Left ventricle myocardium inferior (tissue), 1 donor: ENCODE measurements at places on chromosomes 5 and 9.

DNA sequence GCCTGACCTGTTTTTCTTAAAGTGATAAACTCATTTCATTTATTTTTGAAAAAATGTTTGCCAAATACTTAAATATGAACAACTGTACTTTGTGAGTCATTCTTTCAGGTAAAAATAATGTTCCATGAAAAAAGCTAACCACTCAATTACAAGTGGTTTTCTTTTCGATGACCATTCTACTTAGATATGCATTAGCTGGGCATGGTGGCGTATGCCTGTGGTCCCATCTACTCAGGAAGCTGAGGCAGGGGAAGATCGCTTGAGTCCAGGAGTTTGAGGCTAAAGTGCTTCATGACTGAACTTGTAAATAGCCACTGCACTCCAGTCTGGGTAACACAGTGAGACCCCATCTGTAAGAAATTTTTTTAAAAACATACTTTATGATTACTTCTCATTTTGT lies 4.0 kb upstream of the WDR70 start:
- no peak for DNase-seq

DNA sequence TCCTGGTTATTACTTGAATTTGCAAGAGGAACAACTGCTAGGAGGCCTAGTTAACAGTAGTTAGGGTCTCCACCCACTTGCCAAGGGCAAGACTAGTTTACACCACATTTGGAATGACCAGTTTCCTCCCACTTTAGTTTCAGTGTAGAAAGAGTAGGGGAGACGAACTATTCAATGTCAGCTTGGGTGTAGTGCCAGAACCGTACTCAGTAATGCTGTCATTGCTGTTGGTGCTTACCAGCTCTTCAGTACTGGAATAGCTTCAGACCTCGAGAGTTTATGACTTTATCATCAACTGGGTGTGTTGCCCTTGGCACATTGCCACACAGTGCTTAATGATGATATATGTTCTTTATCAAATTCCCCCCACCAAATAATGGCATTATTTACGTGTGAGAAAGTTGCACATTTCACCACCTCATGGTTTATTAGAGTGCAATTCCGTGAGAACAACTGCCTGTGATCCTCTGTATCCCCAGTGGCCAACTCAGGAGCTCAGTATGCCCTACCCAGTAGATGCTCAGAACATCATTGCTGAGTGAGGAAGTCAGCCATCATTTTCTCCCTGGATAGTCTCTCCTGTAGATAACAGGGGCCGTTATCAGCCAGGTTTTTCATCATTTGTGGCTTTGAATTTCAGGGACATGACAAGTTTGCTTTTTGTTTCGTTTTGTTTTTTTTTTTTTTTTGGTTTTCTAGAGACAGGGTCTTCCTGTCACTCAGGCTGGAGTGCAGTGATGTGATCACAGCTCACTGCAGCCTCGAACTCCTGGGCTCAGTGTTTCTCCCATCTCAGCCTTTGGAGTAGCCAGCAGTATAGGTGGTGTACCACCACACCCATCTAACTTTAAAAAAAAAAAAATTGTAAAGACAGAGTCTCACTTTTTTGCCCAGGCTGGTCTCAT lies 67.3 kb downstream of the DOCK8 start:
- DNase-seq = no peak

- no peak for DNase-seq
Measured at GRCh38 chr5:53971131-53971530, 339.2 kb downstream of the ARL15 start.

GRCh38 chr5:1565737-1566734 lies 42.3 kb upstream of the LPCAT1 start:
- DNase-seq = no peak

- DNase-seq = no peak
Measured at GRCh38 chr9:134955156-134955555, 37.4 kb upstream of the FCN1 start.

- DNase-seq = no peak
Measured at GRCh38 chr9:123322273-123323195, 33.5 kb upstream of the CRB2 start.

DNA sequence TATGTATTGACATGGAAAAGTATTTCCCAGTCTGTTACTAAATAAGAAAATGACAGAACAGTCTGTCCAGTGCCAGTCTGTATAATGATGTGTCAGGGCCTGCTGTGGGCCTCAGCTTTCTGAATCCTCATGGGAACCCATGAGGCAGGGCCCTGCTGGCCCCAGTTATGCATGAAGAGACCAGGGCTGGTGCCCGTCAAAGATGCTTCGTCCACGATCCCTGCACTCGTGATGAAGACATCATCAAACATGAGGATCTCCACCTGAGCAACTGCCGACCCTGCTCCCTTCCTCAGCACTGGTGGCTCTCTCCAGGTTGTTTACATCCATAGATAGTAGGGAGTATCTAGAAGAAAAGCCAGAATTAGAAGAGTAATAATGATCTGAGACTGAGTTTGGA lies 52.5 kb downstream of the ICE1 start:
- DNase-seq = no peak

DNA sequence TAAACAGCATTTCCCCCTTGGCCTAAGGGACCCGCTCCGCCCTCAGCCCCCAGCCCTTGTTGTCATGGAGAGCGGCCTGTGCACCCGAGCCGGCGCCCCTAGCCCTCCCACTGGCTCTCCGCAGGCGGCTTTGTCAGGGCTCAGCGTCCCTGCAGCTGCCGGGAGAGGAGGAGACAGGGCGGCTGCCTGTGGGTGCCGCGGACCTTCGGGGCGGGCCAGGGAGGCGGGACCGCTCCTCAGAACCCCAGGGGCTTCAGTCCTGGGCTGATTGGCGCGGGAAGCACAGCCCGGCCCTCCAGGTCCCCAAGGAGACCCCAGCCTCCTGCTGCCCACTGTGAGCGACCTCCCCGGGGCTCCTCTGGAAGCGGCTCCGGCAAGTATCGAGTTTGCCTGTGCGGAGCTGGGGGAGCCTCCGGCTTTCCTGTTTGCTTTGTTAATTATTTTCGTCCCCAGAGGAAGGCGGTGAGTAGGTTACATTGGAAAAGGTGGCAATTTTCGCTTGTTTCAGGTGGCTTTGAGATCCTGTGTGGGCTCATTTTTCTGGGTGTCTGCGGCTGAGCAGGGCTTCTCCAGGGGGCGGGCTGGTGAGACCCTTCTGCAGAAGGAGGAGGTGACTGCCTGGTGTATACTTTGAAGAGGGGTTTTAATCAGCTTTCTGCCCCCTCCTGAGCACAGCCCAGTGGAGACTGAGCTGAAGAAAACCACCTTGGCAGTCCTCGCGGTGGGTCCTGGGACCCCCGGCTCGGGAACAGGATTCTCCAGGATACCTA lies at the start of gene FGD3:
FGD3 (plus strand) TSS at position 256 of the 770 bp plus-strand sequence. CDS start 28,734 bp downstream, outside the sequence.
- DNase-seq = no peak

GRCh38 chr9:125189011-125189360 lies 617 bp downstream of the PPP6C start:
- peak; percentile 18 for DNase-seq

GRCh38 chr9:13171261-13171660 lies 108.2 kb downstream of the MPDZ start:
- DNase-seq = no peak

DNA sequence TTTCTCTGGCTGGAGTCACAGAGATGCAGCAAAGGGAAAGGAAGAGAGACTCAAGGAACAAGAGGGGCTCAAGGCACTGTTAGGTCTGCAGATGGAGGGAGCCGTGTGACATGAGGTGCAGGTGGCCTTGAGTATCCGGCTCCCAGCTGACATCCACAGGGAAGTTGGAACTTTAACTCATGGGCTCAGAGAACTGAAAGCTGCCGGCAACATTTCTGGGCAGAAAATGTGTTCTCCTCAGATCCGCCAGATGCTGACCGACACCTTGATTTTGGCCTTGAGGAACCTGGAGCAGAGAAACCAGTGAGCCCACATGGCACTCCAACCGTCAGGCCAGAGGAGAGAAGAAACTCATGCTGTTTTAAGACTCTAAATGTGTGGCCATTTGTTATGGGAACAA lies 258.1 kb upstream of the IRX2 start:
- DNase-seq = no peak

DNA sequence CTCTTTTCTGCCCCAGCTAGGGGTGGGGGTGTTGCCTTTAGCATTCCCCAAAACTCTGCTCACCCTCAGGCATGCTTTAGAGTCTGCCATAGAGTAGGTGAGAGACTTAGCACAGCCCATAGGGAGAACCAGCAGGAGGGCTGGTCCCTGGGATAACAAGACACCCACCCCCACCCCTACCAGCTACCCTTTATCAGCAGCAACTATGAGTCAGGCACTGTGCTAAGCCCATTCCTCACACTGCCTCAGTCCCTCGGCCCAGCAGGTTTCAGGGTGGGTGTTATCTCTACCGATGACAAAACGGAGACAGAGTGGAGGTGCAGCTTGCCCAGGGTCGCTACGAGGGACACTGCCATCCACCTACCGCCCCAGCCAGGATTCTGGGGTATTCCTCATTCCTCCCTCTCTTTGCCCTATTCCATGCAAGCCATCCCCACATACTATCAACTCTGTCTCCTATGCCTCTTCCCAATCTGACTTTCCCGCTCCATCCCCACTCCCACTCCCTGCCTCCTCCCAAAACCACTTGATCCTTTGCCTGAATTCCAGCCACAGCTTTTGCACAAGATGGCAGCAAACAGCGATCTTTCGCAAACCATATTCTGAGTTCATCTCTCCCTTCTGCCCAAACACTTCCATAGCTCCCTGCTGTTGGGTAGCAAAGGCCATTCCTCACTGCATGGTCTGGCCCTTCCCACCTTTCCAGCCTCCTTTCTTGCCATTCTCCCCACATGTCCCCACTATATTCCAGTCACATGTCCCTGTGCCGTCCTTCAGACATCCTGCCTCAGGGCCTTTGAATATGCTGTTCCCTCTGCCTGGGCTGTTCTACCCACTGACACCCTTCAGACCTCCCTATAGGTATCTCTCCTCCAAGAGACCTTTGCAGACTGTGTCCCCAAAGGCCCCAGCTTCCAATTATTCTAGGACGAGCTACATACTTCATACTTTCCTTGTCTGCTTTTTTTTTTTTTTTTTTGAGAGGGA lies 5.1 kb downstream of the CIZ1 start:
- DNase-seq = no peak

DNA sequence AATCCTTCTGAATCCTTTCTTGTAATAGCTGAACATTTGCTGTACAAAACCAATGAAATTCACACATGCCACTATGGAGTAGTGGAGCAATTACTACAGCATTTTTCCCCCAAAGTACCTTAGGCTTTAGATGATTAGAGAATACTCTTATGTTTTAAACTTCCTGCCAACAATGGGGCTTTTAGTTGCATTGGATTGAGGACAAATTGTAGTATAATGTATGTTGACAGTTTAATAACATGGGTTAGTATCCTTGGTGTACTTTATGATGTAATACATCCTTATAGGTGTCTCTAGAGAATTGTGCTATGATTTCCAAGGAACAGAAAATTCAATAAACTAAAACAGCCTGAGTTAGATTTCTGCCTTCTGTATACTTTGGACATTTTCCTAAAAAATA lies 422.7 kb upstream of the GRAMD2B start:
- DNase-seq = no peak

- no peak for DNase-seq
Measured at GRCh38 chr5:146860213-146860893, 18.2 kb downstream of the PPP2R2B start.

DNA sequence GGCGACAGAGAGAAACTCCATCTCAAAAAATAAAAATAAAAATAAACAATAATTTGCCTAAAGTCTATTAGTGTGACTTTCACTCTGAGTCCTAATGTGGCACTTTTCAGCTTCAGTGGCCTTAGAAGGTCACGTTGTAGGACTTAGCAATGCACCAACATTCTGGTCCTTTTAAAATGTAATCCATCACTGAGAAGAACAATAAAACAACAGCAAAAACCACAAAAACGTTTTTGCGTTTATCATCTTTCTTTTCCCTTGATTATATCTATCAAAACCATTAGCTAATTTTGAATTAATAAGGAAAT lies 190.1 kb upstream of the ZNF608 start:
- DNase-seq = no peak

DNA sequence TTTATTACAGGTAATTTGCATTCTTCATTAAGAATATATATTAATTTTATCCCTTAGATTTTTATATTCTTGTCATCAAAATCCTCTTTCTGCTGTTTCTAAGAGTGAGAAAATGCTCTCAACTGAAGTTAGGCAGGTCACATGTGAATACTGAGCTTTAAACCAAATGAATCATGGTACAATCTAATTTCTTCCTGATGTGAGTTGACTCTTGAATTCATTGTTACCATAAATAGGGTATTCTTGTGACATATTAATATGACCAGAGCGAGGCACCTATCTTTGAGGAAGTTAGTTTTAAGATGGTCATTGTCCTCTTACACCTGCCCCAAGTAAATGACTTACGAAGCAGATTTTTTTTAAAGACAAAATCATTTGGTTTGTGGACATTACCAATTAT lies 17.4 kb downstream of the C9orf85 start:
- DNase-seq = no peak

DNA sequence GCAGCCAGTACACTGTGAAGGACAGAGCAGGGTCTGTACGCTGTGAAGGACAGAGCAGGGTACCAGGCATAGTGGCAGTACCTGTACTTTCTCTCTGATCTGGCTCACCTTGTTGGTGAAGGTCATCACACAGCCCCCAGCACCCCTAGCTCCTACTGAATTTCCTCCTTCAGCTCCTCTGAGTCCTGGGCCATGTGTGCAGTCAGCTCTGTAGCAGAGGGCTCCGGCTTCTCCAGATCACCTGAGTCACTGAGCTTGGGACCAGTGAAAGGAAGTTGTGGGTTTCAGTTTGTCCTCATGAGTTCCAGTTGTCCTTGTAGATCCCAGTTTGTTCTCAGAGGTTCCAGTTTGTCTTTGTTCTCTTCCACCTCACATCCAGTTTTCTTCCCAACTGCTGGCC lies 5.5 kb downstream of the NUDT2 start:
- DNase-seq = no peak

DNA sequence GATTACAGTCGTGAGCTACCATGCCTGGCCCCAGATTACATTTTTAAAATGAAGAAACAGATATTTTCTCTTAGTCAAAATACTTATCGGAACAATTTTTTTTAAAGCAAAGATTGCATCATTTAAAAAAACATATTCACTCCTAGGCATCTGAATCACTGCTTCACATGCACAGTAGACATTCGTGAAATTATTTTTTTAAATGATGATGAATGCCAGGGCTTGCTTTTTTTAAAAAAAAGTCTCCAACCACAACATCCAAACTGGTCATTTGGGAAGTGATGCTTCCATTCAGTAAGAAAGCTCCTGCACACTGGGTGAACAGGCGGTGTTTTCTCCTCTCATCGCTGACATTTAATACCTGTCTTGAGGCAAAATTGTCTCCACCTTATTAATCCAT lies 223.0 kb upstream of the DMRT1 start:
- no peak for DNase-seq

DNA sequence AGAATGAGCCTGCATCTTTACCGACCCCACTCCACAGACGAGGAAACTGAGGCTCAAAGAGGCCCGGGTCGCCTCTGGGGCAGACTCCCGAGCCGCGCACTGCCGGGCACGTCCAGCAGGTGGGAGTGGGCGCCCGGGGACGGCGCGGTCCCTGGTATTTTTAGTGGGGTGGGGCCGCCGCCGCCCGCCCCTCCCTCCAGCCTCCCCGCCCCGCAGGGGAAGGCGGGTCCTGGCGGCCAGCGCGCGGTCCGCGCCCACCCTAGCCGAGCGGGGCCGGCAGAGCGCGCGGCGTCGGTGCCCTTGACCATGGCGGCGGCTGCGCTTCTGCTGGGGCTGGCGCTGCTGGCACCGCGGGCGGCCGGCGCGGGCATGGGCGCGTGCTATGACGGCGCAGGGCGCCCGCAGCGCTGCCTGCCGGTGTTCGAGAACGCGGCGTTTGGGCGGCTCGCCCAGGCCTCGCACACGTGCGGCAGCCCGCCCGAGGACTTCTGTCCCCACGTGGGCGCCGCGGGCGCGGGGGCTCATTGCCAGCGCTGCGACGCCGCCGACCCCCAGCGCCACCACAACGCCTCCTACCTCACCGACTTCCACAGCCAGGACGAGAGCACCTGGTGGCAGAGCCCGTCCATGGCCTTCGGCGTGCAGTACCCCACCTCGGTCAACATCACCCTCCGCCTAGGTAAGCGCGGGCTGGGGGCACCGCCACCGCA lies at the start of gene LAMC3:
LAMC3 (plus strand) TSS at position 266 of the 710 bp plus-strand sequence; CDS start at position 307, 41 bp downstream.
- DNase-seq = no peak
